ENCODE measurements at places on chromosomes 12 and 14. TPM values are rescaled to one million over a fixed set of nuclear protein-coding genes. Genes with fewer than 3 reads are reported as not detected.

The ZNF384 gene
- 13.7 TPM for total RNA-seq

The MAP1LC3B2 gene
- total RNA-seq, result 0.48 TPM

DNA sequence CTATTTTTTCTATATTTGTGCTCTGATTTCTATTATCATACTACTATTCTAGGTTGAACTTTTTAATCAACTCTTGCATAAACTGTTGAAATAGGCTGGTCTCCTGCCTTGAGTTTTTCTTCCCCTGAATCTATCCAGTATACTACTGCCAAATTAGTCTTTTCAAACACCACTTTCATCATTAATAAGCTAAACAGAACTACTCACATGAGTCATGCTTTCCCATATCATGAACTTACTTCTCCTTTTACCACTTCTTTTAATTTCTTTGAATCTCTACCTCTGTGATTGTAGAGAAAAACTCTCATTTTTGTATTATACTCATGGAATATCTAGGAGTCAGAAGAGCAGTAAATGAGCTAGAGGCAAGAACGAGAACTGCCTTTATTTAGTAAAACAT, 340.3 kb upstream of the PDE3A start:
- no peak for DNase-seq

The KRT7 gene
- 0.68 TPM for total RNA-seq

The RNU6-8 gene
- not detected for total RNA-seq

DNA sequence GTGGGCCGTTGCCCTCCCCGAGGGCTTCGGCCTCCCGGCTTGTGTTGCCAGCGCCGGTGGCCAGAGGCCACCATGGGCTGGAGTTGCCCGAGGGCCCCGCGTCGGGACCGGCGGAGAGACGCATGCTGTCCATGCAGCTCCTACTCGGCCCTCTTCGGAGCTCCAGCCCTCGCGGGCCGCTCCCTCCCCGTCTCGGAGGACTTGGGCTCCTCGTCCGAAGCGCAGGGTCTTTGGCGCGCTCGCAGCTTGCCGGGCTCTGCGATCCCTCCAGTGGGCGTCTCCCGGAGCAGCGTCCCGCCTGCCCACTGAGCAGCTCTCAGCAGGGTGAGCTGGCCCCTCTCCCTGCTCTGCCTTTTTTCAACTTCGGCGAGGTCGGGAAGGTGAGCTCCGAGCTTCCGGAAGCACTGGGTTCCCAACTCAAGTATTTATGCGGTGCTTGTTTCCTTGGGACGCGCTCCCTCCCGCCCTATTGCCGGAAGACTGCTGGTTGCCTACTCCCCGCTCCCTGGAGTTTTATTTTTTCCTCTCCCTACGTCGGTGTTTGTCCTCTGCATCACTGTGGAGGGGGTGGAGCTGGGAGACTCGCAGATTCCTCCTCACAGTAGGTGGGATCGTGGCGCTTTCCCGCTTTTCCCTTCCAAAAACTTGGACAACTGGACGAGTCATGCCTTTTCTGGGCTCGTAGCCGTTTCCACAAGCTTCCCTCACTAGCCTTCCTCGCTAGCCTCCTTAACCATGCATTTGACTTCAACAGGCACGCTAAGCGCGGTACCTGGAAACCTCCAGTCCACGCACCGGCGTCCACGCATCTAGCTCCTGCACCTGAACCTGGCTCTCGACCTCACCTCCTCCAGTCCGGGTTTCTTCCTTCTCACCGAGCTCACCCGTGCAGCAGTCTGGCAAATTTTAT, at the start of gene AVPR1A:
AVPR1A (minus strand) TSS at position 489 of the 910 bp plus-strand sequence; CDS start at position 124, 365 bp downstream.
- DNase-seq, result no peak

The HDAC7 gene
- 13.9 TPM for total RNA-seq

The OAS1 gene
- 12.4 TPM for total RNA-seq

DNA sequence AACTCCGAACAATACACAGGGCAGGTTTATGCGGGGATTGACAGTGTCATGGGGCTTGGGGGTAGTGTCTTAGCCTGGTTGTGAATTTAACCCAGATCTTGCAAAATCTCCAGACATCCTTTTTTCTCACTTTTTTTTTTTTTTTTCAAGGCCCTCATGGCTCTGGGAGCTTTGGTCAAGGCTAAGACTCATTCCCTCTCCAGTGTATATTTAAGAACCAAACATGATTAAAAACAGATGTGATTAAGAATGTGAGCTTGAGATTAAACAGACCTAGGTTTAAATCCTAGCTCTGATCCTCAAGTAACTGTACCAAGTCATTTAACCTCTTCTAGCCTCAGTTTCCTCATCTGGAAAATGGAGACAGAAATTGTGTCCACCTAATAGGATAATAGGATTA, 151.7 kb upstream of the FUT8 start:
- DNase-seq, result peak; percentile 80

The KRT72 gene
- total RNA-seq, result not detected

GRCh38 chr12:26831951-26832821, 808 bp downstream of the ITPR2 start:
- peak; percentile 74 for DNase-seq

The GPR84 gene
- not detected for total RNA-seq

- no peak for DNase-seq
Measured at GRCh38 chr12:39393890-39394289, 49.0 kb downstream of the KIF21A start.

The WIF1 gene
- not detected for total RNA-seq

- peak; percentile 93 for DNase-seq
Measured at GRCh38 chr12:67827820-67828383, 161.3 kb upstream of the IFNG-AS1 start.

DNA sequence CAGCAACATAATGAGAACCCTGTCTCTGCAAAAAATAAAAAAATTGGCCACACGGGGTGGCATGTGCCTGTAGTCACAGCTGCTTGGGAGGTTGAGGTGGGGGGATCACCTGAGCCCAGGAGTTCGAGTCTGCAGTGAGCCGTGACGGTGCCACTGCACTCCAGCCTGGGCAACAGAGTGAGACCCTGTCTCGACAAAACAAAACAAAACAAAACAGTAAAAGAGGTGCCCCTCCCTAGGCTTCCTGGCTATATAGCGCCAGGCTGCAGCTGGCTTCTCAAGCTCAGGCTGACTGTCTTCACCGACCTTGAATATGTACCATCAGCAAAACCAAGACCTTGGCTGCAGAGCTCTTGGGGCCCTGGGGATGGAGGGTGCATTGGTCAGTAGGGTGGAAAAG, 29.4 kb downstream of the TSPAN9 start:
- no peak for DNase-seq

DNA sequence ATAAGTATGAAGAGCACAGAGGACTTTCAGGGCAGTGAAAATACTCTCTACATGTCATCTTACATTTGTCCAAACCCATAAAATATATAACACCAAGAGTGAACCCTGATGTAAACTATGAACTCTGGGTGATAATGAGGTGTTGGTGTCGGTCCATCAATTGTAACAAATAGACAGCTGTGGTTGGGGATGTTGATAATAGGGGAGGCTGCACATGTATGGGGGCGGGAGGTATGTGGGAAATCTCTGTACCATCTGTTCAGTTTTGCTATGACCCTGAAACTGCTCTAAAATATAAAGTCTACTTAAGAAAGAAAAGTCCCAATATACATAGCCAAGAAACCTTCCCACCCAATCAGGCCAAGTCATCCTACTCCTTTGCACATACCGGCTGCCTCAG, 88.5 kb downstream of the GPR135 start:
- DNase-seq, result no peak

- no peak for DNase-seq
Measured at GRCh38 chr14:73438993-73439392, 19.4 kb downstream of the NUMB start.

The VCPKMT gene
- total RNA-seq, result 10.0 TPM

DNA sequence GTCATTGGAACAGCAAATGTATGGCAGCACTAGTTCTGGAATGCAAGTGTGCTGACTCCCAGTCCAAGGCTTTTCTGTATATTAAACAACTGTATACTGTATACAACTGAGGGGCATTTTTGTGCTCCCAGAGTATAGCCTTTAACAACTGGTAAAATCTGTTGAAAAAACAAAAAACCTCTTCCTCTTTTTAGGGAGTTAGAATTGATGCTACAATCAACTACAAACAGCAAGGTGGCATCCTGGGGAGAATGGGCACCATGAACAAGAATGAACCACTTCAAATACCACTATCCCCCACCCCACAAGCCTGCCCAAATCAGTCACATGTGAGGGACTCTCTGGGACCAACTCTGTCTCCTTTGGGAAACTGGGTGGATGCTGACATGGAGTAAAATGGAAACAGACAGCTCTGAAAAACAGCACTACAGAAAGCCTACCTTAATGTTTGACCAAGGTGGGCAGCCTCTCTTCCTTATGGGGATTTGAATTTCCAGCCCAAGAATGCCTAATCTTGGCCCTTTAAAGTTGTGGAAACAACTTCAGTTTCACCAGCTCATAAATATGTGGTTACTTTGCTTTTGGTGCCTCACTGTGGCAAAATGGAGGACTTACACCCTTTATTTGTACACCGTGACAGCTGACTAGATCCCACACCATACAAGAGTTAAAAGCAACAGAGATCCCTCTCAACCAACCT, 7.5 kb downstream of the VTI1B start:
- peak; percentile 52 for DNase-seq

The FOXM1 gene
- 38.6 TPM for total RNA-seq

- no peak for DNase-seq
Measured at GRCh38 chr12:7123806-7124522, 4.7 kb downstream of the RBP5 start.

GRCh38 chr12:124658806-124659402, 91.5 kb upstream of the NCOR2 start:
- no peak for DNase-seq

GRCh38 chr14:68282479-68283377, 463.1 kb downstream of the RAD51B start:
- no peak for DNase-seq

- DNase-seq, result peak; percentile 33
Measured at GRCh38 chr12:39441963-39442830, 723 bp downstream of the KIF21A start.

The MYF5 gene
- total RNA-seq, result not detected

The DHRS7 gene
- total RNA-seq, result 83.2 TPM

The ANP32D gene
- total RNA-seq, result not detected

The SRGAP1 gene
- total RNA-seq, result 2.3 TPM

The EML5 gene
- 3.1 TPM for total RNA-seq

- no peak for DNase-seq
Measured at GRCh38 chr12:123091230-123092150, 59.4 kb downstream of the PITPNM2 start.

DNA sequence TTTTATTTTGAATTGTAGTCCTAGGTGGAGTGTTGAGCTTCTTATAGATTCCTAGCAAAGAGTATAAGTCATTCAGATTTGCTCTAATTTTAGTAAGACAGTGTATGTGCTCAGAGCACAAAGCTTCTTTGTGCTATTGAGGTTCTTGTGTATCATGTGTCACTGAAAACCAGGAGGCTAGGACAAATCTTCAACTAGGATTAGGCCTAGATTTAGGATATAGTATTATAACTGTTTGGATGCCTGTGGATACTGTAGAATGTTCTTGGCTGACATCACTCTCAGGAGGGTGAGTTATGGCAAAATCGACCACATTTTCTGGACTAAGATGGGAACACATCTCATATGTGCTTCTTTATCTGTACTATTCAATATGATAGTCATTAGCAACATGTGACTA, 86.5 kb downstream of the DHRS2 start:
- no peak for DNase-seq

DNA sequence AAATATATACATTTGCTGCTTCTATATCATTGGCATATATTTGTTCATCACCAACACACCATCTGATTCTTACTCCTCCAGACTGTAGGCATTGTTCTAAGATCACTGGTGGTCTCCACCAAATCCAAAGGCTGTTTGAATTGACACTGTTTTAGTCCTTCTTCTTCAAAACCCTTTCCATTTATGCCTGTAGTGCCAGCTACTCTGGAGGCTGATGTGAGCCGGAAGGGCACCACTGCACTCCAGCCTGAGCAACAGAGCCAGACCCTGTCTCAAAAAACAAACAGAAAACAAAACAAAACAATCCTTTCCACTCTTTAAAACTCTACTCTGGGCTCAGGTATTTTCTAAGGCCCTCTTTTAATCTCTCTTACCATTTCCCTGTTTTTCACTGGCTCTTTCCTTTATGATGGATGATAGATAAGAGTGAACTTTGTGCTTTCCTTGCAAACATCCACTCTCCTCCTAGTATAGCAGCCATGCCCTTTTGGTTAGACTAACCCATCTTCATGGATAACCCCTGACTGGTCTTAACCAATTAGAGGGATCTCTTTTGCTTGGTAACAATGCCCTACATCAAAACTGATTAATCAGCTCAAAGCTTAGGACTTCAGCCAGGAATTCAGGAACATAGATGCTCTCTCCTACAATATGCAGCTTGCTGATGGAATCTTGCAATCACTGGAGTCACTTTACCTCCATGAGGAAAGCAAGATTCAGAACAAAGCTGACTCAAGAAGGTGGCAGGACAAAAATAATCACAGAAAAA, 24.9 kb downstream of the SPTSSA start:
- no peak for DNase-seq

The SIX6 gene
- not detected for total RNA-seq

GRCh38 chr14:99264691-99265450, 7.1 kb downstream of the BCL11B start:
- no peak for DNase-seq

The CYP27B1 gene
- 1.1 TPM for total RNA-seq

The TAMALIN gene
- 0.20 TPM for total RNA-seq

- no peak for DNase-seq
Measured at GRCh38 chr12:47754881-47755280, 3.8 kb downstream of the RAPGEF3 start.

- no peak for DNase-seq
Measured at GRCh38 chr12:38880288-38880687, 25.1 kb downstream of the CPNE8 start.

DNA sequence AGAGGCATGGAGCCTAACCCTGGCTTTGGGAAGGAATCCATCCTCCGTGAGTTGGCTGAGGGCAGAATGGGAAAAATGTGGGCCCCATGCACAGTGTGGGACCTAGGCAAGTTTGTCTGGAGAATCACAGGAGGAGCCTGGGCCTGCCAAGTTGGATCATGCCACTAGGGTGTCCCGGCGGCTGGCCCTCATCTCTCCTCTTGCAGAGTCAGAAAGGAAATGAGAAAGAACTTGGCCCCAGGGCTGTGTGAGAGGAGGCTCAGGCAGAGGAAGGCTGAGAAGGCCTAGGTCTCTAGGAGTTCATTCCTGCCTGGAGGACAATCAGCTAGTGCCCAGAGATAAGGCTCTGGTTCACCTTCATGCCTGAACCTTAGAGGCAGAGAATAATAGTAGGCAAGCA, 2.5 kb upstream of the ESRRB start:
- no peak for DNase-seq

DNA sequence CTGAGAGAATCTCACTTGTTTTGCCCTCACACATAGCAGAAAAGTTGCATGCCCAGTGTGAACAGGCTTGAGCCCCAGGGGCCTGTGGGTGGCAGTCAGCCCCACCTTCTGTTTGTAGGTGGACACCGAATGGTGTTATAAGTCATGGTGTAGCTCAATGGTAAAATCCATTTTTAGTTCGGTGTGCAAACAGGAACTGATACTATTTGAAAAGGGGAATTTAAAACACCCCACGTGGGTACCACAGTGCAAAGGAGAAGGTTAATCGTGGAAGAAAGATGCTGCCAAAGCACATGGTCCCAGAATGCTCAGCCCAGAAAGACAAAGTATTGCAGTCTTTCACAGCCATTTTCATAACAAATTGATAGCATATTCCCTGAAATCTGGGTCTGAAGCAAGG, 71.8 kb upstream of the GZMB start:
- DNase-seq, result no peak

The ADAM20 gene
- total RNA-seq, result 0.12 TPM

The CTSG gene
- total RNA-seq, result not detected

The TSPAN8 gene
- not detected for total RNA-seq

The KRT77 gene
- total RNA-seq, result not detected

GRCh38 chr12:53186745-53187144, 6.0 kb upstream of the CSAD start:
- DNase-seq, result peak; percentile 67

All from RPMI7951 (cell line).